Osteoblast (primary cell): ENCODE measurements at places on chromosomes 6 and 20. TPM values are rescaled to one million over a fixed set of nuclear protein-coding genes. Genes with fewer than 3 reads are reported as not detected.

The TREML2 gene
- total RNA-seq: not detected in 2 replicates

GRCh38 chr6:170063851-170064602, 226.9 kb downstream of the DLL1 start:
- peak; percentile 39 for DNase-seq

GRCh38 chr6:138986578-138986977, 1.5 kb downstream of the REPS1 start:
- no peak for DNase-seq

DNA sequence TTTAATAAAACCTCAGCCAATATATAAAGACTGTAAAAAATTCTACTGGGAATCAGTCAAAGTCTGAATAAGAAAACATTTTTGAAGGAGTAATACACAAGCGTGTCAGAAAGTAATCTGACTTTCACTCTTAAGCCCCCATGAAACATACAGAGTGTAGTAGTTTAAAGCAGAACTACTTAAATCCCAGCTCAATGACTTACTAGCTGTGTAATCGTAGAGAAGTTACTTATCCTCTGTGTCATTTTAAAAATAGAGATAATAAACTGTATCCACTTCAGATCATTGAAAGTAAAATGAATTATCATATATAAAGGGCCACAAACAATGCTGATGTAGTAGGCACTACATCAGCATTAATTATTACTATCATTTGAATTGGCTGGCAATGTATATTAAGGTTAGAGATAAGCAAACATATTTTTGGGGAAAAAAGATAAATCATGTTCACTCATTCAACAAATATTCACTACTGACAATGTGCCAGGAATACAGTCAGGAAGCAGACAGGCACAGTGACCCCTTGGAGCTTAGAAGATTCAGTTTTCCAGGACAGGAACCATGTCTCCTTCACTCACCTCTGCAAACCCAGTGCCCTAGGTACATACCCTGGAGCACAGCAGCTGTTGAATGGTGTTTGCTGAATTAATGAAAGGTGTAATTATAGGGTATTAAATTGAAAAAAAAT, 14.4 kb downstream of the REPS1 start:
- peak; percentile 54 for DNase-seq

GRCh38 chr6:52904562-52905279, 4.8 kb downstream of the GSTA3 start:
- no peak for DNase-seq
